ENCODE measurements at places on chromosomes 13 and 19.
A peak's percentile ranks its signal among the peaks of the same experiment; 100 is the strongest.

- DNase-seq: peak; percentile 50
Measured at GRCh38 chr19:38023671-38024541, 116.9 kb downstream of the SIPA1L3 start.

DNA sequence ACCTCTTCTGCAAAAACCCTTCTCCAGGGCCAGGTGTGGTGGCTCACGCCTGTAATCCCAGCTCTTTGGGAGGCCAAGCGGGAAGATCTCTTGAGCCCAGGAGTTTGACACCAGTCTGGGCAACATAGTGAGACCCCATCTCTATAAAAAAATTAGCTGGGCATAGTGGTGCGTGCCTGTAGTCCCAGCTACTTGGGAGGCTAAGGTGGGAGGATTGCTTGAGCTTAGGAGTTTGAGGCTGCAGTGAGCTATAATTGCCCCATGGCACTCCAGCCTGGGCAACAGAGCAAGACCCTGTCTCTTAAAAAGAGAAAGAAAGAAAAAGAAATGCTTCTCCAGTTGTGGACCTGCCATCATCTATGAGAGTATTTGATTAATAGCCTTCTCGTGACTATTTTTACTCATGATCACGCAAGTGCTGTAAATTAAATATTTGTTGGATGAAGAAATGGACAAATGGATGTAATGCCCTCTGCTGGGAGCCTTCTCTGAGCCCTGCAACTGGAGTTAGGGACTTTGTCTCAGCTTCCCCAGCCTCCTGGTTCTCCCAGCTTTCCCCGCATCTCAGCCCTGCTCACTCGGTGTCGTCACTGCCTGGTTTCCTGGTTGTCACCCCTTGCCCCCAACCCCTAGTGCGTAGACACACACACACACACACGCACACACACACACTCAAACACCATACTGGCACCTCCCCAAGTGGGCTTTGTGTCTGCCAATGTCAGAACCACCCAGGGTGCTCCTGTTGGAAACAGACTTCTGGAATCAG, 12.2 kb downstream of the WIZ start:
- DNase-seq: no peak

DNA sequence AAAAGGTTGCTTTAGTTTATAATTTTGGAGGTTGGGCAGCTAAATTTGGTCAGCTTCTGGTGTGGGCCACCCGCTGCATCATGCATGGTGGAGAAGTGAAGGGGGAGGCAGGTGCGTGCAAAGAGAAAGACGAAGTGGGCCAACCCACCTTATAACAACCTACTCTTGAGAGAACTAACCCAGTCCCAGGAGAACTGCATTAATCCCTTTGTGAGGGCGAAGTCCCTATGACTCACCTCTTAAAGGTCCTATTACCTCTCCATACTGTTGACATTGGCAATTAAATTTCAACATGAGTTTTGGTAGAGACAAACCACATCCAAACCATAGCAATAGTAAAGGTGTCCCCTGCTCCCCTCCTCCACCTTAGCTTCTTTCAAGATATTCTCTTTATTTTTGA, 7.7 kb upstream of the FGF9 start:
- no peak for DNase-seq

DNA sequence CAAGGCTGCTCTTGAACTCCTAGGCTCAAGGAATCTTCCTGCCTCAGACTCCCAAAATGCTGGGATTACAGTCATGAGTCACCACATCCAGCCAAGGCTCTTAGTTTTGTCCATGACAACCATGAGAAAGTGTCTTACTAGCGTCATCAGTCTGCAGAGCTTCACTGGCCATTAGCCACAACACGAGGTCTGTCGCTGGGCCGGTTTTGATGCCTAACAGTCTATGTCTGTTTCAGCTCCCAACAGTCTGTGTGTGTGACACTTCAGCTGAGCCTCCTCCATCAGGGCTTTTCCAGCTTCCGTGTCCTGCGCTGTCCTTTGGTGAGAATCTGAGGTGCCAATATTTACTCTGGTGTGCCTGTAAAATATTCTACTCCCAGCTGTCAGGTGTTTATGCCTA, 47.6 kb downstream of the CEP89 start:
- no peak for DNase-seq

DNA sequence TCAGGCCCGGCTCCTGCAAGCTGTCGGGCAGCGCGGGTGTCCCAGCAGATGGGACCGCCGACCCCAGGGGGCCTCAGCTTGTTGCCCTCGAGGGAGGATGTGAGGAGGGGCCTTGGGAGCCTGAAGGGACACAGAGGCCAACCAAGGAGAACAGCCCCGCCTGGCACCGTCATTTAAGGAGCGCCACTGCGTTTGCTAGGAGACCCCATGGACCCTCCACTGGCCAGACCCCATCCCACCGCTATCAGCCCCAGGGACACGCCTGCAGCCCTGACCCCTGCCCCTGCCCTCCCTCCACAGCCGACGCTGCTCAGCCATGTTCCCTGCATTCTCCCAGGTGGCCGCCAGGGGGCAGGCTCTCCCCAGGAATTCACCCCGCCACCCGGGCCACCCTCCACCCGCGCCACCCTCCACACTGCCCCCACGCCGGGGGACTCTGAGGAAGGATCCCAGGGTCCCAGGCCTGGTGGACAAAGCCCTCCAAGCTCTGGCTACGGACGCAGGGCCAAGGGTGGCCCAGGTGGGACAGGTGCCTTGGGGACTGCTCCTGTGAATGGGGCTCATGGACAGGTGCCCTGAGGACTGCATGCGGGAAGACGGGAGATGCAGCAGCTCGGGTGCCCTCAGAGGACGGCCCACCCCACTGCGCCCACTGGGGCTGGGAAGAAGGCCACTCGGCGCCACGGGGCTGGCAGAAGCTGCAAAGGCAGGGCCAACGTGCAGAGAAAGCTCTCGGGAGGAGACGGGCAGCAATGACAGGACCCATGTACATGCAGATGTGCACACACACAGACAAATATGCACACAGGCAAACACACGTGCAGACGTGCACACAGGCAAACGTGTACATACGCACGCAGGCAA, 34.4 kb downstream of the PIP5K1C start:
- peak; percentile 67 for DNase-seq

GRCh38 chr19:29389495-29389894, 136.3 kb upstream of the VSTM2B start:
- DNase-seq: no peak

DNA sequence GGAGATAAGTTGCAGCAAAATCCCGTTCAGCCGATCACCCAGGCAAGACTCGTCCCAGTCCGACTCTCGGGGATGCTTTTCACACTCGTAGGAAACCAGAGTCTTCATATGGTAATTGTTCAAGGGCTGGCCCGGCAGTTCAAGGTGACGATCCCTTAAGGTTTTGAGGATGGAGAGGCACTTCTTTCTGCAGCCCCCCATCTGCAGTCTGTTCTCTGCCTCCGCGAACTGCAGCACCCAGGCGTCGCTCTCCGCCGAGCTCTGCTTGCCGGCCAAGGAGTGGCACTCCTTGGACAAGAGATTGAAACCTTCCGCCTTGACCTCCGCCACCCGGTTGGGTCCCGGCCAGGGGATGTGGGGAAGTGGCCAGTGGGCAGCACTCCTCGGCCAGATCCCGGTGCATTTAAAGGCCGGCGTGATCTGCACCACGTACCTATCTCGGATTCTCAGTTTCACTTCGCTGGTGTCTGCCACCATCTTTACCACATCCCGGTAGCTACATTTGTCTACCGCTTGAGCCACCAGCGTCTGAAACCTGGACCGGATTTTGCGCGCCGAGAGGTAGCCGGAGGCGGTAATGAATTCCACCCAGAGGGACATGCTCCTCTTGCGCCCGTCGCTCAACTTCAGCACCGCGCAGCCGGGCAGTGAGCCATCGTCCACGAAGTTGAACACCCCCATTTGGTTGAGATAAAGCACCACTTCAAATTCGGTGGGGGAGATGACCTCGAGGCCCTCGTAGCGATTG, 1.1 kb downstream of the MAB21L1 start:
- DNase-seq: peak; percentile 19

DNA sequence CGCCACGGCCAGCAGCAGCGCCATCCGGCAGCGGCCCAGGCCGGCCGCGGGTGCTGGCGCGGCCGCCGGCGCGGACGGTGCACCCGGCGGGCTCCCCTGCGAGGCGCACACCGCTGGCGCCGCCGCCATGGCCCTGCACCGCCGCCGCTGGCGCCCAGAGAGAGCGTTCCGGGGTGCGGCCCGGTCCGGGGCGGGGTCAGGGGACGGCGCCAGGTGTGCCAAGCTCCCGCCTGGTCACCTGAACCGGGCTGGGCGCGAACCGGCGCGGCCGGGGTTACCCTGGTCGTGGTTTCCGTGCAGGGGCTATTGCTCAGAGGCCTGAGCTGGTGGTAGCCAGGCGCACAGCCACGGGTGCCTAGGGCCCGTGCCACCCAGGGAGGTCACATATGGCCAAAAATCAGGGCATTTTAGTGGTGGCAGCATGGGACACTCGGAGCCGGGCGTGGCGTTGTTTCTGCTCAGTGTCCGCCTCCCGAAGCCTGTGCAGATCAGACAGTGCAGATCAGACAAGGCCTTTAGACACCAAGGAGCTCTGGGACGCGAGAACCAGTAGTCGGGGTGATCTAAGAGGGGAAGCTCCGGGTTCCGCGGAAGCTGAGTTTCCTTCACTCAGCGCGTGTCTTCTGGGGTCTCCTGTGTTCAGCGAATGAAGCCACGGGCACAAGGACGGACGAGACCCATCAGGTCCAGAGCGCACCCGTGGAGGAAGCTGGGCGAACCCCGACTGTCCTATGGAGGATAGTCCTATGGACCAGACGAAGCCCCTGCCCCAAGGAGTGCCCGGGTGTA, at the start of gene TMEM238:
Gene TMEM238, minus strand, starts transcription at position 162 of the 789 bp plus-strand sequence. Its CDS starts 33 bp downstream, at position 129.
- DNase-seq: no peak

DNA sequence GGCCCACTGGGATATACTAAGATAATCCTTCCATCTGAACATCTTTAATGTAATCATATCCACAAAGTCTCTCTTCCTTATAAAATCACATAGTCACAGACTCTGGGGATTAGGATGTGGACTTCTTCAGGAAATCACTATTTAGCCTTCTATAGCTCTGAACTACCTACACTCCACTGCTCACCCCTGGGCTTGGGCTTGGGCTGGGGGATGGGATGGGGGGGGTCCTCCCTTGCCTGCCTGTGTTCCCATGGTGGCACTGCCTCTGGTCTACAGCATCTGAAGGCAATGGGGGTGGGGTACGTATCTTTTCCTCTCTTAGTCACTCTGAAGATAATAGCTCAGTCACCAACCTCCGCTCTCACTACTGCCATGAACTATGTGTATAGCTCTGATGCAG, 67.8 kb upstream of the SERTM1 start:
- peak; percentile 6 for DNase-seq

GRCh38 chr19:13861392-13861713, 15.6 kb upstream of the NANOS3 start:
- no peak for DNase-seq

- no peak for DNase-seq
Measured at GRCh38 chr13:87792878-87793277, 121.7 kb downstream of the SLITRK5 start.

GRCh38 chr19:14222886-14223285, 16.9 kb upstream of the ADGRL1 start:
- DNase-seq: no peak

GRCh38 chr19:16846901-16847300, 17.7 kb downstream of the SIN3B start:
- DNase-seq: no peak

DNA sequence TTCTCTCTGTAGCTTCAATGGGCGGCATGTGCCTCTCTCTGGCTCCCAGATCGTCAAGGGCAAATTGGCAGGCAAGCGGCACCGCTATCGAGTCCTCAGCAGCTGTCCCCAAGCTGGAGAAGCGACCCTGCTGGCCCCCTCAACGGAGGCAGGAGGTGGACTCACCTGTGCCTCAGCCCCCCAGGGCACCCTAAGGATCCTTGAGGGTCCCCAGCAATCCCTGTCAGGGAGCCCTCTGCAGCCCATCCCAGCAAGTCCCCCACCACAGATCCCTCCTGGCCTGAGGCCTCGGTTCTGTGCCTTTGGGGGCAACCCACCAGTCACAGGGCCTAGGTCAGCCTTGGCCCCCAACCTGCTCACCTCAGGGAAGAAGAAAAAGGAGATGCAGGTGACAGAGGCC, 1.7 kb downstream of the POLR1G start:
- DNase-seq: no peak

- DNase-seq: no peak
Measured at GRCh38 chr19:39494661-39495060, 4.1 kb upstream of the DLL3 start.

GRCh38 chr13:96200810-96201209, 110.9 kb downstream of the HS6ST3 start:
- peak; percentile 17 for DNase-seq

GRCh38 chr13:52383366-52383765, 22.6 kb downstream of the THSD1 start:
- no peak for DNase-seq

- no peak for DNase-seq
Measured at GRCh38 chr13:112941349-112941748, 27.7 kb upstream of the MCF2L start.

DNA sequence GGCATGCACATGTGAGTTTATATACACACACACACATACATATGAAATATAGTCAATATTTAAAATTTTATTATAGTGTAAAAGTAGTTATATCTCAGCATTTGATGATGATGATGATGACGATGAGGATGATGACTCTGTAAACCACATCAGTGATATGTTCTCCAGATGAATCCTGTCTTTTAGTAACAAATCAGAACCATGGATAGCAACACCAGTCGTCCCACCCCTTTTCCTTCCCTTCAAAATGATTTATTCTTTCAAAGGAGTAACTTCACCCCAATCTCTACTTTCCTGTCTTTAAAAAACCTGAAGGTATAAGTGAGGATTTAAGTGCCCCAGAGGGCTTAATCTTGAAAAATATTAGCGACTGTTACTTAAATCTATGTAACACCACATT, 74.1 kb downstream of the DCLK1 start:
- DNase-seq: no peak

DNA sequence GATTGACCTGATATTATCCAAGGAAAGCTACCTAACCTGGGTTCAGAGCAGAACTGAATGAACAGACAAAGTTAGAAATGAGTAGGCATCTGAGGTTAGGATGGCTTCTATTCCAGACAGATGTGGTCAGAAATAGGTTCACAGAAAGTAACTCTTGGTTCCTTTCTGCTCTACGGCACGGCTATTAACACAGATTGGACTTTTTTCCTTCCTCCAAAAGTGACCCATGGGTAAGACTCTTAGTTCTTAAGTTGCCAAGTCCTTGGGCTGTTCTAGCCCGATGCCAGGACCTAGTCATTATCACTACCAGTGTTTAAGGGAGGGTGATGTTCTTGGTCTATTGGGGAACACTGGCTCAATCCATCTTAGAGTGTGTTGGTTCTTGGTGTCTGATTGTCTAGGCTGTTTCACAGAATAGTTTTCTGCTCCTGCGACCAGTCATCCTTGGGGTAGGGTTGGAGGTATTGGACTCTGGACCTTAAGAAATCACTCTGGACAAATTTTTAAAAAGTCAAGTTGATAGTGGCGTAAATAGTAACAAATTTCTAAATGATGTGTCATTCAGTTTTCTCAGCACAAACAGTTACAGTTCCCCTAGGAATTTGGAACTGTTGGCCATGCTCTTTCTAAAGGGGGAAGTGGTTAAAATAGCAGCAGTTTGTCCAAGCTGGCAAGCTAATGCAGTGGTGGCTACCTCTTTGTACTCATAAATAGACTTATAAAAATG, 60.1 kb upstream of the MYCBP2 start:
- DNase-seq: no peak

- no peak for DNase-seq
Measured at GRCh38 chr13:29756506-29756905, 93.9 kb downstream of the UBL3 start.
